ENCODE measurements at places on chromosomes 11 and 22.
A peak's percentile ranks its signal among the peaks of the same experiment; 100 is the strongest.

DNA sequence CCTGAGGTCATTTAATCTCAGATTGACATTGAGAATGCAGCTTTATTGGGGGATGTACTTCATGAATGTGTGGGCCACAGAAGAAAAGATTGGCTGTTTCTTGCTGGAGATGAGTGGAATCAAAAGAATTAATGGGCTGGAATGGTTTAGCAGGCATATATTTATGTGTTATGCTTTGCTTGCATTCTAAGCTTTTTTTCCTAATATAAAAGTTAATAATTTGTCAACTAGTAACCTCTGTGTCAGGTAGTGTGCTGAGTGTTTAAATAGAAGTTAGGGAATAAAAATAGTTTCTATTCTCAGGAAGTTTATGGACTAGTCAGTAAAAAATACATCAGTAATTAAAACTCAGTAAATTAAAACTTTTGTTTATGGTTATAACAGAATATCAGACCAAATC is 67.4 kb upstream of the PRODH start:
- no peak for DNase-seq

GRCh38 chr11:88164320-88164719 is 10.9 kb downstream of the RAB38 start:
- DNase-seq: no peak

- DNase-seq: no peak
Observed at GRCh38 chr11:119689302-119689701, 39.7 kb downstream of the NECTIN1 start.

GRCh38 chr11:1267441-1268100 is 41.9 kb downstream of the TOLLIP start:
- DNase-seq: no peak

DNA sequence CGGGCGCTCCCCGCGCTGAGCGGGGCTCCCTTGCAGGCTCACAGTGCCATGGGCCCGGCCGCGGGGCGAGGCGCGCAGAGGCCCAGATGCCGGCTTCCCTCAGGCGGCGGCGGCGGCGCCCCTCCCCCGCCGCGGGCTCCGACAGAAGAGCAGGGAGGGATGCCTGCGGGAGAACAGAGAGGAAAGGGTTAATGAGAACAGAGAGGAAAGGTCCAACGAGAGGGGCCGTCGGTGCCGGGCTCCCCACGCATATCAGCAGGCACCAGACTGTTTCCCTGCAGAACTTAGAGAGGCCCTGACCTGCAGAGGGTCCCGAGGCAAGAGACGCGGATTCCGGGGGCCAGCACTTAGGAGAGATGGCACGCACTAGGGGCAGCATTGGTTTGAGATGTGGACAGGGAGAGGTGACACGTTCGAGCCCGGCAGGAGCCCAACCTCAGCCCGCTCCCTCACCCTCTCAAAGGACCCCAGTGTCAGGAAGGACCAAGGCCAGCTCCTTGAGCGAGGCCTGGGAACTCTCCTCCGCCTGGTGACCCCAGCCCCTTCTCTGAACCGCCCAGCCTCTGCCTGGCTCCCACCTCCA is 9.1 kb downstream of the NRXN2 start:
- no peak for DNase-seq

DNA sequence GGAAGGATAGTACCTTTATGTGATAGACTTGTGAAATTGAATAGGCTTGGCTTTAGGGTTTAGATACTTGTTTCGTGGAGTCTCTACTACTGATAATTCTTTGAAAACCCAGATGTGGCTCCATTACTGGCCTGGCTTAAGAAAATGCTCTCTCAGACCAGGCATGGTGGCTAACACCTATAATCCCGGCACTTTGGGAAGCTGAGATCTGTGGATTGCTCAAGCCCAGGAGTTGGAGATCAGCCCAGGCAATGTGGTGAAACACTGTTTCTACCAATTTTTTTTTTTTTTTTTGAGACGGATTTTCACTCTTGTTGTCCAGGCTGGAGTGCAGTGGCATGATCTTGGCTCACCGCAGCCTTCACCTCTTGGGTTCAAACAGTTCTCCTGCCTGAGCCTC is 40.9 kb downstream of the ATG13 start:
- DNase-seq: peak; percentile 73

- no peak for DNase-seq
Observed at GRCh38 chr11:95335989-95336388, 105.0 kb upstream of the SESN3 start.

- DNase-seq: no peak
Observed at GRCh38 chr22:28239941-28240340, 320.9 kb upstream of the PITPNB start.

GRCh38 chr22:32482708-32483107 is 8.1 kb downstream of the FBXO7 start:
- DNase-seq: no peak

DNA sequence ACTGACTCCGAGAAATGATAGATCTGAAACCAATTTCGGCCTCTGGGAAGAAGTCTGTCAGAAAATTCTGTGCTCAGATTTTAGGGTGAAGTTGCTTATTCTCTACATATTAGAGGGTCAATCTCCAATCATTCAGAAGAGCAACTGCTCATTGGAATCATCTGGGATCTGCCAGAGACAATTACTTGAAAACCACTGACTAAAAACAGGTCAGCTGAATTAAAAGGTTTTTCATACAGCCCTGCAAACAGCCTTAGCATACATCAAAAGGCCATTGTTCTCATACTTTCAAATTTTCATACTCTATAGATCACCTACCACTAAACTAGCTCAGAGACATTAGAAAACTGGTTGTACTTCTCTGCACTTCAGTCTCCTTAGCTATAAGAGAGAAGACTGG is 289.7 kb upstream of the PITPNB start:
- no peak for DNase-seq

DNA sequence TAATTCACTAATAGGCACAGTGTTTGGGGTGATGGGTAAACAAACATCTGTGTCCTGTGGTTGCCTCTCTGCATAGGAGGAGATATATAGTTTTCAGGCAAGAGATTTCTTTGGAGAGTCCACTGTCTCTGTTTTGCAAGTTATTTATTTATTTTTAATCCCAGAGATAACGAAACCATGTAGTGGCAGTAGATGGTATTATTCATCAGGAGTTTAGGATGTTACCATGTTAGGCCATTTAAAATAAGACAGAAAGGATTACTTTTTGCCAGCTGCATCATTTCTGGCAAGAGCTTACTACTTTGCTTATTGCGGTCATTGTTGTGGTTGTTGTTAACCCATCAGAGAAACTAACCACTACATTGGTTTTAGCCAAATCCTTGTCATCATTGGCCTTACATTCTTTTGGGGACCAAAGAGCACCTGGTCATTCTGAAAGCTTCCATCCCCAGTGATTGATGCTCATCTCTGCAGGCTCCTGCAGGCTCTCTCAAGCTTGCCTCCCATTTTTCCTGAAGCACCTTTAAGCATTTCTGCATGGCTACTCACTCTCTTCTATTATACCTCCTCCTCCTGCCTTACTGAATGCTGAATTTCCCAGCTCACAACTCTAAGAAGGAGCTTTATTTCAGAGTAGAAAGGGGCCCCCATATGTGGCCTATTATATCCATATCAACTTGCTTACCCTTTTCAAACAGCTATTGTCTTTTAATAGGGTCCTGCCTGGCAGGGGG is 84.4 kb downstream of the CSTPP1 start:
- DNase-seq: no peak

GRCh38 chr11:42036201-42036600 is 576.7 kb upstream of the LRRC4C start:
- DNase-seq: no peak

- DNase-seq: no peak
Observed at GRCh38 chr11:65920372-65920802, 1.2 kb downstream of the DRAP1 start.

GRCh38 chr11:67053896-67054329 is 2.7 kb upstream of the RHOD start:
- no peak for DNase-seq

DNA sequence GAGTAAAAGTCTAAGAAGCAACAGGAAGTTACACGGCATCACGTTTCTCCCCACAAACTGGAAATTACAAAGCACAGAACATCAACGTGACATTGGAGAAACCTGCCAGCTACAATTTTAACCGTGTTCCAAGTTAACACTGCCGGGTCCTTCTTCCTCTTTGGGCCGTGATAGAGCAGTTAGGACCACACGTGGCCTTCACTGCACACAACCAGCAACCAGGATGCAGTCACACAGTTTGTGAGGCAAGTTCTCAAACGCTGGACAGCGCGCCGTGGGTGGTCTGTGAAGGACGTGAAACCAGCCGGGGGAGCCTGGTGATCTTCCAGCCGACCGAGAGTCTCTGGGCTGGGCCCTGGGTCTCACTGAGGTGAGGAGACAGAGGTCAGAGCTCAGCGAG is 14.6 kb downstream of the C11orf21 start:
- no peak for DNase-seq

DNA sequence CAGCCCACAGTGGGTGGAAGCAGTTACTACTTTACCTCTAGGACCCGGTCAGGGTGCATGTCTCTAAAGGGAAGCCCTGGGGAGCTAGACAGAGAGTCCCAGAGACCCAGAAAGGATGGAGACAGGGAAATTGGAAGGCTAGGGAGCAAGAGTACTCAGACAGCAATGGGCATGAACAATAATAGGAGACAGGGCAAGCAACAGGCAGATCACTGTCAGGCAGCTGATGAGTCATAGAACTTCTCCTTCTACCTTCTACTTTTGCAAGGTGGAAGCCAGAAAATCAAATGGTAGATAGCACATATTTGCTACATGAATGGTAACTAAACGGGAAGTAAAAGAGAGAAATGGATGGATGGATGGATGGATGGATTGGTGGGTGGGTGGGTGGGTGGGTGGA is 19.6 kb downstream of the CD5 start:
- DNase-seq: no peak

GRCh38 chr11:34234086-34234740 is 123.6 kb downstream of the ABTB2 start:
- DNase-seq: no peak

DNA sequence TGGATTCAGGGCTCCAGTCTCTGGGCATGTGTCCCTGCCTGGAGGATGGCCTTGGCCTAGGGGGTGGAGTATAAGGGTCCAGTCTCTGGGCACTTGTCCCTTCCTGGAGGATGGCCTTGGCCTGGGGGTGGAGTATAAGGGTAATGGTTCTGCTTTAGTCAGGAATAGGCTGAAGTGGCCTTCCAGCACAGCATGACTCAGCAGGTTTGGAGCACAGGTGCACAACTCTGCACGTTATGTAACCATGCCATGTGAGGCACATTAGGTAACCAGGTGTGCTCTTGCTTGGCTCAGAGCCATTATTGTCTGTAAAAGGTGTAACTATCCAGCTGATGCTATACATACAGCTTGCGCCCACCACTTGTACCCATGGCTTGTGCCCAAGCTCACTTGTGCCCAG is 48.4 kb upstream of the POLD3 start:
- no peak for DNase-seq

GRCh38 chr22:31530823-31531195 is 34.5 kb downstream of the SFI1 start:
- DNase-seq: no peak

GRCh38 chr11:13638422-13638821 is 30.0 kb upstream of the FAR1 start:
- DNase-seq: no peak

- no peak for DNase-seq
Observed at GRCh38 chr11:9103542-9104276, 12.3 kb upstream of the SCUBE2 start.

DNA sequence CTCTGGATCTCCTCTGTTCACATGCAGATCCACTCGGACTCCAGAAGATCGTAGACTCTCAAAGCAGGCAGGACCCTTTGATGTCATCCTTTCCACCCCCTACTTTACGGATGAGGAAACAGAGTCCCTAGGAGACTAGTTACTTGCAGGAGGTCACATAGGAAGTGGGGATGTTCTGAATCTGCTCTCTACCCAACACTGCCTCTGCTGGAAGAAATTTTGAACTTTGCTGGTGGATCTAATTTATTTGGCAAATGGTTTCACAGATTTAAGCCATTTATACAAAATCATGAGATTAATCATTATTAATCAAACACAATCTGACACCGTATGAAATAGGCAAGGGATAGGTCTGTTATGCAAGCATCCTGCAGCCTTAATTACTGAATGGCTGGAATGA is 55.0 kb upstream of the USP47 start:
- peak; percentile 5 for DNase-seq

GRCh38 chr11:13596611-13597326 is 71.7 kb upstream of the FAR1 start:
- no peak for DNase-seq

GRCh38 chr22:17906978-17907747 is 117.2 kb downstream of the MICAL3 start:
- DNase-seq: no peak

DNA sequence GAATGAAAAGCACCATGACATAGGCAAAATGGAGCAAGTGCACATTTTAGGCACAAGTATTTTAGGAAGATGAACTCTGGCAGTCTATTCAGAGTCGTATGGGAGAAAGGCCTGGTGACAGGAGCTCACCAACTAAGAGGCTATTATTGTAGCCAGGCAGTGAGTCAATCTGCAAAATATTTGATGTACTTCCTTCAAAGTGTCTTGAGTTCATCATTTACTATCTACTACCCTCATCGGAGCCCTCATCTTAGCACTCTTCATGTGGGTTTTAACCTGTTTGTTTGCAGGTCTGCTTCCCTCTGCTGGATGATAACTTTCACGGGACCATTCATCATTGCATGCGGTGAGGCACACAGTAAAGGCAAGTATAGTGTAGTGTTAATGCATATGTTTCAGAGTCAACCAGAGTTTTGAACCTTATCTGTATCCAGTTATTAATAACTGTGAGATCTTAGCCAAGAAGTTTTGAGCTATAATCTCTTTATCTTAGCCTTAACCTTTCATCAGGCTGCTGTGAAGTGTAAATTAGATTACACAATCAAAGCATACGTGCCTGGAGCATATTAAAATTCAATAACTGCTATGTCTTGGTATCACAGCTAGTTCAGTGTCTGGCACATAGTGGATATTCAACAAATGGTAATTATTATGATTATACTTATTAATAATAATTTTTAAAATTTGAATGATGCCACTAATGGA is 70.9 kb upstream of the SC5D start:
- no peak for DNase-seq

DNA sequence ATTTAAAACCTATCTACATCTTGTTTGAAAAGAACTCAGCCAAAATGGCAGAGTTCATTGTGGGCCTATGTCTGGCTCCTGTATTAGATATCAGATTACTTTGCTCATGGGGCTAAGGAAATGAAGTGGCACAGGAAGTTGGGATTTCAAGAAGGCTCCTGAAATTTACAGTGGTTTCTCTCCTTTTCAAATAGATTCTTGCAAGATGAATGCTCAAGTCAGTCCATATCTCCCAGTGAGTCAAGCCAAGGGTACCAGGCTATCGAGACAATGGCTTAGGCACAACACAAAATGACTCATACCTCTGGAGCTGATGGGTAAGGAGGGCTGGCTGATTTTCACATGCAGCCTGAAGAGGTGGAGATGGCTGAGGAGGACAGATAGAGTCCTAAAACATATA is 24.1 kb upstream of the APOA1 start:
- no peak for DNase-seq

- DNase-seq: no peak
Observed at GRCh38 chr11:10318527-10318802, 13.6 kb downstream of the ADM start.

DNA sequence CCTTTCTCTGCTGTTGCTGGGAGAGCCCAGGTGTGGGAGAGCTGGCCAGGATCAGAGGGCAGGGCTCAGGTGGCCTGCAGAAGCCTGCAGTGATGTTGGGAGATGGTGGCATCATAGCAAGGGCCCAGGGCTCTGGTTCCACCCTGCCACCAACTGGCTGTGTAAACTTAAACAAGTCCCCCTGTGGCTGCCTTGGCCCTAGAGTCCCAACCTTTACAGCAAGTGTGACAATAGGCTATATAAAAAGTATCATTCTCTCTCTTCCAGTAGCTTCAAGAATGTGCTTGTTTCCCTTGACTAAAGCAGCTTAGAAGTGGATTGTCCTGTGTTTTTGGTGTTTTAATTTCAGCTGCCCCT is 201.8 kb upstream of the E2F8 start:
- no peak for DNase-seq

GRCh38 chr22:25566898-25567235 is 2.4 kb downstream of the GRK3 start:
- DNase-seq: no peak

Measured in astrocyte of the cerebellum (primary cell).